Thoracic aorta (tissue), 2 donors: ENCODE measurements at places on chromosomes 13 and 19.

DNA sequence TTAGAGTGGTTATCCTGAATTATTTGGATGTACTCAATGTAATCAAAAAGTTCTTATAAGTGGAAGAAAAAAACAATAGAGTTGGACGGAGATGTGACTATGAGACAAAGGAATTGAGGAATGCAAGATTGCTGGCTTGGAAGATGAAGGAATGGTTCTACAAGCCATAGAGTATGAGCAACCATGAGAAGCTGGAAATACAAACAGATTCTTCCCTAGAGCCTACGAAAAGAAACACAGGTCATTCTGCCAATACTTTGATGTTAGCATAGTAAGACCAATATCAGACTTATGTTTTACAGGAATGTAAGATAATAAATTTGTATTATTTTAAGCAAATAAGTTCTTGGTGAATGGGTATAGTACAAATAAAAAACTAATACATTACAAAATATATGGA, 249.2 kb downstream of the DIAPH3 start:
- DNase-seq = no peak

GRCh38 chr19:44280916-44281315, 21.2 kb downstream of the ZNF233 start:
- no peak for DNase-seq

DNA sequence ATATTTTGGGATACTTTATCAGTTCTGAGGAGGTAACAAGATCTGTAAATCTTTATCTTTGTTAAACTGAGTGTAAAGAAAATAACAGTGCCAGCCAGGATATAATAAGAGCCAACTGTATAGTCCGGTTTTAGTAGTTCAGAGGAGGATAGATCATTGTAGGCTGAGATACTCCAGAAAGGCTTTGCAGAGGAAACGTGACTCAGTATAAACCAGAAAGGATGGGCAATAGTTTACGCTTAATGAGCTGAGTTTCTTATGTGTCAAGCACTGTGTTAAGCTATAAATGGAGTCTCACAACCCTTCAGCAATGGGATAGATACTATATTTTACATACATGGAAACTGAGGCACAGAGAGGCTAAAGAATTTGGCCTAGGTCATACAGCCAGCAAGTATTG, 3.8 kb downstream of the RFXAP start:
- DNase-seq = no peak

DNA sequence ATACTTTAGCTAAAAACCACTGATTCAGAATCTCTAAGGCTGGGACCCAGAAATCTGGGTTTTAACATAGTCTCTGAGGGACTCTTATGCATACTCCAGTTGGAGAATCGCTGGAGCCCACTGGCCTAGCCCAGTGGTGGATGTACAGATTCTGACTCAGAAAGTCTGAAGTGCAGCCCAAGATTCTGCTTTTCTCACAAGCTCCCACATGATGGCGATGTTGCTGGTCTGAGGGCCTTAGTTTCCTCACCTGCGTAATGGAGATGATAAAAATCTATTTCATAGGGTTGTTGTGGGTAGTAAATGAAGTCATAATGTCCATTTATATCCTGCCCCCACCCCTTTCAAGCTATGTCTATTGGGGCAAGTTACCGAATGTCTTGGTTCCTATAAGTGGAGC, 7.7 kb upstream of the CDADC1 start:
- DNase-seq = no peak

DNA sequence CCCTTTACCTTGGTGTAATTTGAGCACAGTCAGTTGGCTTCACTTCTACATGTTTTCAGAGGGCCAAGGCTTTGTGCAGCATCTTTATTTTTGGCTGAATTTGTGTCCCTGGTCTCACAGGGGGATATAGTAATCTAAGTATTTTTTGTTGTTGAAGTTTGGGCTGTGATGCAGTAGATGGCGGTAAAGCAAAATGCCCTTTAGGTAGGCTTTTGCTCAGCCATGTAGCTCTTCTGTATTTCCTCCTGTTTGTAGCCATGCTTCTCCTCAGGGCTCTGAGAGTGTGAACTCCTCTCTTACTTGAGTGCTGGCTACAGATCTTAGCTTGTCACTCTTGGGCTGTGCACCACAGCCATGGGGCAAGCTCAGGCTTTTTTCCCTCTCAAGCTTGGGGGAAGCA, 328.6 kb downstream of the SLITRK5 start:
- DNase-seq = no peak

- no peak for DNase-seq
These were observed 115.4 kb downstream of the ABCC4 start for GRCh38 chr13:95185851-95186250.

GRCh38 chr13:48879432-48879831, 96.3 kb upstream of the FNDC3A start:
- DNase-seq = no peak

- no peak for DNase-seq
These were observed 1651.9 kb upstream of the MIR17HG start for GRCh38 chr13:89695343-89696257.

- DNase-seq = no peak
These were observed 41.8 kb downstream of the EFNB2 start for GRCh38 chr13:106493533-106494220.

DNA sequence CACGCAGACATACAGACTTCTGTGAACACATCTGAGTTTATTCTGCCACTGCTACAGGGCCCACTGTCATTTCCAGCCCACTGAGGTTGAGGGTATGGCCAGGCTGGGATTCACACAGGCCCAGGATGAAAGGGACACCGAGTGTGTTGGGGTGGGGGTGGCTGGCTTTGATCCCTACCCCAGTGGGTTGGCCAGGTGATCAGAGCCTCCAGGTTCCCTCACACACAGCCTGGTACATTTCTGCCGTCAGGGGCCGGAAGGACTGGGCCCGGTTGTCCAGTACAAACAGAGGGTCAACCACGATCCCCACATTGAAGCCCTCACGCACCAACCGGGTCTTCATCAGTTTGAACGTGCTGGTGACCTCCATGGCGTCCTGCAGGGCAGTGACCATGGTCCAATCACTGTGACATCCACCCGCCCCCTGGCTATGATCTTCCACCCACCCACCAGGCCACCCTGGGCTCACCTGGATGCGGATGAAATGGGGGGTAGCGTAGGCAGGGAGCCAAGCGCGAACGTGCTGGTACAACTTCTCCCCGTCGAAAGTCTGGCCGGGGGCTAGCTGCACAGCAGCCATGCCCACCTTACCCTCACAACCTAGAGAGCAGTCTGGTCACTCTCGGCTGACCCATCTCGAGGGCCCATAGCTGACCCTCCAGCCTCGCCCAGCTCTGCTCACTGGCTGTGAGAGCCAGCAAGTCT, 13.3 kb downstream of the SLC27A5 start:
- DNase-seq = no peak

DNA sequence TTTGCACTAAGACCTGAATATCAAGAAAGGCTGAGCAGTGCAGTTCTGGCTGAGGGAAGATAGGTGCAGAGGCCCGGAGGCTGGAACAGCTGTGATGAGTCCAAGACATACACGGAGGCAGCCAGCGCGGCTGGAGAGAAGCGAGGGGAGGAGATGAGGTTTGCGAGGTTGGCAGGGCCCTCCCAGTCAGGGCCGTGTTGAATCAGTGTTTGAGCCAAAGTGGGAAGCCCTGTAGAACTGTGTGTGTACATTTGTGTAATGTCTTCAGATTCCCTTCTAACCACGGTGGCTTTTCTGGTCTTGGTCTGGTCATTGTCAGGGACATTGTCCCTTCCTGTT, 34.9 kb downstream of the PAK4 start:
- peak; percentile 30 for DNase-seq

- no peak for DNase-seq
These were observed 58.3 kb downstream of the MBNL2 start for GRCh38 chr13:97280478-97280877.

GRCh38 chr13:112605531-112605990, 17.6 kb upstream of the TUBGCP3 start:
- DNase-seq = no peak

DNA sequence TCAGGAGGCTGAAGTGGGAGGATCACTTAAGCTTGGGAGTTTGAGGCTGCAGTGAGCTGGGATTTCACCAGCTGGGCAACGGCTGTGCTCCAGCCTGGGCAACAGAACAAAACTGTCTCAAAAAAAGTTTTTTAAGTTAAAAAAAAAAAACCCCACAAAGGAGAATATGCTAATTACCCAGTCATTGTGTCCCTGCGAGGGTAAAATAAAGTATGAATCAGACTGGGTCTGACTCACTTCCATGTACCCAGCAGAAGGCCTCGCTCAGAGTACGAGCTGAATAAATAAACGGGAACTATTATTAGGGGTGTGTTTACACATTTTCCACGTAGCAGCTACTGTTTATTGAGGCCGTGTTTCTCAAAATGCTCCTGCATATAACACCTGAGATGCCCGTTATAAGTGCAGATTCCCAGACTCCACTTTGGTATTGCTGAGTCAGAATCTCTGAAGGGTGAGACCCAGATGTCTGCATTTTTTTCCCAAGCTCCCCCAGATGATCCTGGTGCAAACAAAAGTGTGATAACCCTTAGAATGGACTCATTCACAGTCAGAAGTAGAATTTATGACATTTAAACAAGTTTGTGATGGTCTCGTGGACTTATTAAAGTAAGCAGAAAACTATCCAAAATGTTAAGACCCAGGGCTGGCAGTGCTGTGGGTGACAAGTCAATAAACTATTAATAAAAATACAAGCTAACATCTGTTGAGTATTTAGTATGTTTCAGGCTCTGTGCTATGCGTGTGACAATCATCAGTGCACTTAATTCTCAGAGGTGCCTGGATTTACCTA, 28.2 kb downstream of the KCNC3 start:
- no peak for DNase-seq

DNA sequence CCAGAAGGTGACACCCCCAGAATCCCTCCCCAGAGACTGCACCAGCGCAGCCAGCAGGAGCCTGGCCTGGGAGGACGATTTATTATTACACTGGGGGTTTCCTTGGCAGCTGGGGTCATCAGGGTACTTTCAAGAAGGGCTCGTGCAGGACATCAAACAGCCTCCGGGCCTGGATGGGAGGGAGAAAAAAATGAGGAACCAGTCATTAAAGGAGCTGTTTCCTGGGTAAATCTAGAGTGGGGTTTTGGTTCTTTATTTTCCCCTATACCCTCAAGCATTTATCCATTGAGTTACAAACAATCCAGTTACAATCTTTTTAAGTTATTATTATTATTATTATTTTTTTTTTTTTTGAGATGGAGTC, 3.1 kb downstream of the POLR1G start:
- DNase-seq = no peak

GRCh38 chr19:13599681-13600080, 93.4 kb upstream of the CACNA1A start:
- DNase-seq = no peak

DNA sequence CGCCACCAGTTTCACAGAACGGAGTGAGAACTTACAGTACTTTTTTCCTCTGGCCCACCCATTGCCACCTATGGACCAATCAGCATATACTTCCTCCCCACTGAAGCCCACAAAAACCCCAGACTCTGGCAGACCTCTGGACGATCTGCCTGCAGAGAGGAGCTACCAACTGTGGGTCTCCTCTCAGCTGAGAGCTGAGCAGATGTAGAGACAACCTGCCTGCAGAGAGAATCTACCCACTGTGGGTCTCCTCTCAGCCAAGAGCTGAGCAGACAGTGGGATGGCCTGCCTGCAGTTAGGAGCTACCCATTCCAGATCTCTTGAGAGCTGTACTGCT, 69.7 kb downstream of the PIBF1 start:
- no peak for DNase-seq

- DNase-seq = no peak
These were observed 155.1 kb downstream of the SUCLA2 start for GRCh38 chr13:47845981-47846380.

- no peak for DNase-seq
These were observed 66.8 kb downstream of the SOX1 start for GRCh38 chr13:112133499-112134390.

DNA sequence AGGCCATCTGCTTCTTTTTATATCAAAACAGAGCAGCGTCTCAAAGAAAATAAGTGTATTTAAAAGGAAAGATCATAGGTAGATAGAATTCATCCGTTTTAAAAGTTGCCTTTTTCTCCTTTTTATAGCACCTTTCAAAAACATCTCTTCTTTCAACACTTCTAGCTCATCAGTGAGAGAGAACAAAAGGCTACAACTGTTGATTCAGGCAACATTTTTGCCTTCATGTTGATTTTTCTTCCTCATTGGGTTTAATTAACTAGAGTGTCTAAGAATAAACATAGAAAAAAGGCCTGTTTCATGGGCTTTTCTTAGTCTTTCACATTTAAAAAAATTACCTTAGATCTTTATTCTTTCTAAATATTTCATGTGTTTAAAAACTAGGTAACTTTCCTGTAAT, 13.6 kb downstream of the COL4A2 start:
- no peak for DNase-seq

DNA sequence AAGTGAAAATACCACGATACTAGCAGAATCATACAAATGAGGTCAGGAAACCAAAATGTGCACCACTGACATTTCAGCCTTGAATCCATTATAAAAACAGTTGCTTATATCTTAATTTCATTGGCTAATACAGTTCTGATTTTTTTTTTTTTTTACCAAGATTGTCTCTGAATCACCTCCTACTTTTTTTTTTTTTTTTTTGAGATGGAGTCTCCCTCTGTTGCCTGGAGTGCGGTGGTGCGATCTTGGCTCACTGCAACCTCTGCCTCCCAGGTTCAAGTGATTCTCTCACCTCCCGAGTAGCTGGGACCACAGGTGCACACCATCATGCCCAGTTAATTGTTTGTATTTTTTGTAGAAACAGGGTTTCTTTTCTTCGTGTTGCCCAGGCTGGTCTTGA, 270.2 kb downstream of the LMO7 start:
- DNase-seq = no peak

DNA sequence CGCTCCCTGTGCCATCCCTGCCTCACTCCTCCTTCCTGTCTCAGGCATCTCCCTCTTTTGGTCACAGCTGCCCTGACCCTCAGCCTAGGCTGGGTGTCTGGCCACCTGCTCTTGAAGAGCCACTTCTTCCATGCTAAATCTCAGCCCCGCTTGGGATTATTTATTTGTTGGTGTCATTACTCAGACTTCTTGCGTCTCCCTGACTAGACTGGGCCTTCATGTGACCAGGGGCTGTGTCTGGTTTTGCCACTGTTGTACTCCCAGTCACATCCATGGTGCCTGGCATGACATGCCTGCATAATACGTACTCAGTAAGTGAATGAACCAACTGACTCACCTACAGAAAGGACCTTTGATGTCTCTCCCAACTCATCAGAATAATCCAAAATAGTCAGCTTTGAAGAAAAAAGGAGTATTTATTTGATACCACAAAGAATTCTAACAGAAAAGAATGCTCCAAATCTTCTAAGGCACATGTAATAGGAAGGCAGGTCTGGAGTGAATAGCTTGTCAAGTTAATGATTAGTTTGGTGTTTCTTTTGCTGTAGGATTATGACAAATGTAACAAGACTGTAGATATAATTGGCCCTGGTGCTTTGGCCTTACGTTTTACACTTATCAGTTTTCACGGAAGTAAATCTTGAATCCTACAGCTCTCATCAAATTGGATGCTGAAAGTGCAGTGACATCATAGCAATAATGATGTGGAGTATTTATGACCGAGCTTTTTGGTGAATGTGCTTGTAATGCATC, 84.0 kb downstream of the ALOX5AP start:
- no peak for DNase-seq

DNA sequence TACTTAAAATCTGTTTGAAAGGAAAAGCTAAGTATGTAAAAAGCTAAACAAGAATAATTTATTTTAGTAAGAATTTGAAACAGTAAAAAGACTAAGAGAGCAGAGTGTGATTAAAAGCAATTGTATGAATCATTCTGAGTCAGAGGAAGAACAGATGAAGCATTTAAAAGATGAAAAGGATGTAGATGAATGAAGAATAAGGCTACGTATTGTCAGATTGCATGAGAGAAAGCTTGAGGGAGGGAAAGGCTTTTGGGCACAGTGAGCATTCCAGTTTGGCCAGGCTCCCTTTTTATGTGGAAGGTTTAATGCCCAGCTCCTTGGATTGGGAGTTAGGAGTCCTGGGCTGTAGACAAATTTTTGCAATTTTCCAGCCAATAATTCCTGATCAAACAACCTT, 117.7 kb downstream of the FREM2 start:
- no peak for DNase-seq
